ENCODE measurements at places on chromosomes 7 and 10.
A peak's percentile ranks its signal among the peaks of the same experiment; 100 is the strongest.

DNA sequence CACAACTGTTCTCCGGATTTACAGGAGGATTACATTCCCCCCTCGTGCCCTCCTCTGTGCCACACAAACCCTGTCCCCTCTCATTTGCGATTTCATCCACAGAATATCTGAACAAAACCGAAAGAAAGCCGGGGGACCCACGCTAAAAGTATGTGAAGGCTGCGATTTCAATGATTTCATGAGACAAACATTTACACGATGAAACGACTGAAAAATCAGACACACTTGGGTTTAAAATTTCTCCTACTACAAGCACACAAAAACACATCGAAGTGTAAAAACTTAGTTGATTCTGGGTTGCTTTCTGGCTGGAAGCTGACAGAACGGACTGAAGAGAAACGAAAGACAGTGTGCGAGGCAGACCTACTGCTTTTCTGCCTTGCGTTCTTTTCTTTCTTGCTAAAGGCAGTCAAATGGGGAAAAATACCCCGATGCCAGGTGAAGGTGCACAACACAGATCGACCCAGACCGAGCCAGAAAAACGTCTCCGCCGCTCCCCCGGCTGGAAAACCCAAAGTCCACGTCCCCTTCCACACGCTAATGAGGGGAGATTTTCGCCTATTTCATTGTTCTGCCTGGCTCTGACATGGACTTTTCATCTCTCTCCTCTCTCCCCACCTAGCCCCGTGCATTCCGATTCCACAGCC, 1.2 kb downstream of the HIPK2 start:
- no peak for DNase-seq

GRCh38 chr10:11197266-11197712, 179.6 kb downstream of the CELF2 start:
- peak; percentile 5 for DNase-seq

DNA sequence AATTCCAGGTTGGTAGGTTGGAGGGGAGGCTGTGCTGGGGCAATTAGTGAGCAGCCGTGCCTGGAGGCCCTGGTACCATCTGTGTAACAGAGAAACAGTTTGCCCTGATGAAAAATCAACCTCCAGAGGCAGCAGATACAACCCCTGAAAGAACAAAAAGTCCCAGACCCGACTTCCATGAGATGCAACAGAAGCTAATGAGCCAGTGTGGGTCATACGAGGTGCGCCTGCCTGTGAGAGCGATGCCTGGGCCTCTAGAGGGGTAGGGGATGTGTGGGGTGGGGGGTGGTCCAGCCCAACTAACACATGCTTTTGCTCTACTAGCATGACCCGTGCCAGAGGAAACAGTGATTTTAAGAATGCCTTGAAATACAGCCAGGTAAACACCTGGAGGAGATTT, 39.3 kb downstream of the CELF2 start:
- no peak for DNase-seq

GRCh38 chr7:107813524-107813923, 10.5 kb upstream of the SLC26A3 start:
- DNase-seq, result no peak

GRCh38 chr7:88361357-88361756, 54.7 kb upstream of the STEAP4 start:
- no peak for DNase-seq

DNA sequence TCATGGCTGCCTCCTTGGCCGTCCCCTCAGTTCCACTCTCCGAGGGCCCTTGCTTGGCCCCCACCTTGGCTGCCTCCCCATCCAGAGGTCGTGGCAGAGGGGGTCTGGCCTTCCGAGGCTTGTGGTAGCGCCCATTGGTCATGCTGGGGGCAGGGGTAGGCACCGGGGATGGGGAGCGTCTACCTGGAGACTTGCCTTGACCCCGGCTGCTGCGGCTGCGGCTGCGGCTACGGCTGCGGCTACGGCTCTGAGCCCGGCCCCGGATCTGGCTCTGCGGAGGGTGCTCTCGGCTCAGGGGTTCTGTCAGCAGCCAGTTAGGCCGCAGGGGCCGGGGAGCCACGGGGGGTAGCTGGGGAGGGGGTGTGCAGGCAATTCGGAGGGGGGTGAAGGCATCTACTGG, 10.7 kb downstream of the LZTS2 start:
- DNase-seq, result no peak

GRCh38 chr7:70805360-70805759, 326.6 kb upstream of the GALNT17 start:
- no peak for DNase-seq

DNA sequence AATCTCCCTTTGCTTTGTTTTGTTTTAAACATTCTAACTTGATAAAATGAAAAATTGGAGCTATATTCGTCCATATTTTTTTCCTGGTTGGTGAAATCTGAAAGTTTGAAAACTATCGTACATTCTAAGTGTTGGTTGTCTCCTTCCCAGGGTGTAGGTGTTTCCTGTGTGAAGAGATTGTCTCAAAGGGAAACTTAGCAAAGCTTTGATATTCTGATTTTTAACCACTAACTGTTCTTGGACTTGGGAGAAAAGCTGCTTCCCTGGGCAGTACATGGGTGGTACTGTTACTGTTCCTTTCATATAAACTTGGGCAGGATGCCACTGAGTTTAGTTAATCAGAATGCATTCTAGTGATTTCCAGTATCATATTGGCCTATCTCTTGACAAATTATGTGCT, 253.5 kb upstream of the LRGUK start:
- no peak for DNase-seq

DNA sequence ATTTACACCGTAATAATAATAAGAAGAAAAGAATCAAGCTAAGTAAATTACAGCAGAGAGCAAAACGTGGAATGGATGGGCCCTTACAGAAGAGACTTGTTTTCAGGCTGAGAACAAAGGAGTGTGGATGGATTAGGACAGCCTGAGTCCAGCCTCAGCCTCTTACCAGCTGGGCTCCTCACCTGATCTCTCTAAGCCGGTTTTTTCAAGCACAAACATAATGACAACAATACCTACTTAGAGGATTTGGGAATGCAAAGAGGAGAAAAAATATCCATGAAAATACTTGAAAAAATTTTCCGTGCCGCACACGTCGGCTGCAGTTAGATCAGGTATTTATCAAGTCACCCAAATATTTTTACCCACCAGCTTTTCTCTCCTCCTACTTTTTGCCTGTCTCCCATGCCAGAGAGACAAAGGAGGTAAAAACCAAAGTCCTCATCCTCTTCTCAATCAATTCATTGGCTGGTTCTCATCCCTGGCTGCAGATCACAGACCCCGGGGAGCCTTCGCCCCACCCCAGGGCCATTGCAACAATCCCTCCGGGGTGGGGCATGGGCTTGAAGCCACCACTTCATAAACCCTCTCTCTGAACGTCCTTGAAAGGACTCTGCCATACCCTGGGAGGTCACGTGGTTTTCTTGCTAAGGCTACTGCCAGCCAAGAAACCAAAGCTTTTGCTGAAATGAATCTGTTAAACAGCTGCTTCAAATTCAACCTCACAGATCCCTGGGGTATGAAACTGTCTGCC, 29.7 kb upstream of the GTF2I start:
- DNase-seq, result no peak

DNA sequence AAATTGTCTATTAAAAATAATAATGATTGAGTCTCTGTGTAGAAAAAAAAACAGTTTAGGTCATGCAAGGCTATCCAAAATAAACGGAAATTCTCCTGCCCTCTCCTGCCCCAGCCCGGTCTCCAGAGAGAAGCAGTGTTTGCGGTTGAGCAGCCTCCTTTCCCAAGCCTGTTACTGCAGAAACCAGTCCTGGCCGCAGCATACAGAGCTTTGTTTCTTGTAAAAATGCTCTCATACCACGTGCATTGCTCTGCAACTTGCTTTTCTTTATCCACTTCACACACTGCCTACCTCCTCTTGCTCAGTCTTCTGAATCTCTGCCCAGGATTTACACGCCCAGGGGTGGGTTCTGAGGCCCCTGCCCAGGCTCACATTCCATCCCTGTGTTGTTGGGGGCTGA, 34.4 kb upstream of the CUL1 start:
- DNase-seq, result no peak

- peak; percentile 32 for DNase-seq
Observed at GRCh38 chr10:123879606-123880257, 11.9 kb downstream of the CPXM2 start.

DNA sequence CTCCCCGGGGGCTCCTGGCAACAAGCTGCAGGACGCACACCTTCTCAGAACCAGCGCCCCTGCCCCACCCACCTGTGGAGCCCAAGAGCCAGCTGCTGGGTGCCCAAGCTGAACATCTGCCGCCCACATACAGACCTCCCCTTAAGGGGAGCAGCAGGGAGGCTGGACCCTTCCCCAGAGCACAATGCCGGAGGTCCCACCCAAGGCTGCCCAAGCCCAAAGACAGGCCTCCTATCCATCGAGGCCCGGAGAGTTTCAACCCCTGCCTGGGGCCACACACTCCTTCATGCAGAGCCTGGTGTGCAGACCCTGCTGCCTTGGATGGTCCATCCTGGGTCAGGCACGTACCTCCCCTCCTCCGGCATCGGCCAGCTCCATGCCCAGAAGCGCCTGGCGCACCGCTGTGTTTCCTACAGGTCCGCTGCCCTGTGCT, 48.7 kb downstream of the VIPR2 start:
- peak; percentile 50 for DNase-seq

DNA sequence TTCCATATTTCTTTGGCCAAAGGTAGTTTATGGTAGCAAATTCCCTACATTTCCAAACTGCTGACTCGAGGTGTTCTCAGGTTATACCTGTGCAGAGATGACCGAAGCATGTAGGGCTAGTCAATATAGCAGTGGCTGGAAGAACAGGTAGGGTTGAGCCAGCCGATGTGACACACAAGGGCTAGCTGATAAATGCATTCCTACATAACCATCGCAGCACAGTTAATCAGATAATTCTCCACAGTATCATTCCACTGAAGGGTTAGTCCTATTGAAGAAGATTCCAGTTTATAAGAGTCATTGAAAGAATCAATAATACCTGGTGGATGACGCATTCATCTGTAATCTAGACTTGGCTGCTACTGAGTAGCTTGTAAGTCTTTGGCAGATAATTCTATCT, 220.0 kb downstream of the KIF20B start:
- DNase-seq, result peak; percentile 46

- DNase-seq, result no peak
Observed at GRCh38 chr10:6532321-6532720, 47.8 kb downstream of the PRKCQ start.

- DNase-seq, result no peak
Observed at GRCh38 chr10:69673521-69673920, 43.5 kb downstream of the FAM241B start.

- no peak for DNase-seq
Observed at GRCh38 chr7:53504914-53505313, 469.5 kb downstream of the POM121L12 start.

GRCh38 chr7:88002617-88003016, 68.6 kb downstream of the ADAM22 start:
- DNase-seq, result no peak

GRCh38 chr10:51302316-51302715, 228.0 kb downstream of the PRKG1 start:
- DNase-seq, result no peak

DNA sequence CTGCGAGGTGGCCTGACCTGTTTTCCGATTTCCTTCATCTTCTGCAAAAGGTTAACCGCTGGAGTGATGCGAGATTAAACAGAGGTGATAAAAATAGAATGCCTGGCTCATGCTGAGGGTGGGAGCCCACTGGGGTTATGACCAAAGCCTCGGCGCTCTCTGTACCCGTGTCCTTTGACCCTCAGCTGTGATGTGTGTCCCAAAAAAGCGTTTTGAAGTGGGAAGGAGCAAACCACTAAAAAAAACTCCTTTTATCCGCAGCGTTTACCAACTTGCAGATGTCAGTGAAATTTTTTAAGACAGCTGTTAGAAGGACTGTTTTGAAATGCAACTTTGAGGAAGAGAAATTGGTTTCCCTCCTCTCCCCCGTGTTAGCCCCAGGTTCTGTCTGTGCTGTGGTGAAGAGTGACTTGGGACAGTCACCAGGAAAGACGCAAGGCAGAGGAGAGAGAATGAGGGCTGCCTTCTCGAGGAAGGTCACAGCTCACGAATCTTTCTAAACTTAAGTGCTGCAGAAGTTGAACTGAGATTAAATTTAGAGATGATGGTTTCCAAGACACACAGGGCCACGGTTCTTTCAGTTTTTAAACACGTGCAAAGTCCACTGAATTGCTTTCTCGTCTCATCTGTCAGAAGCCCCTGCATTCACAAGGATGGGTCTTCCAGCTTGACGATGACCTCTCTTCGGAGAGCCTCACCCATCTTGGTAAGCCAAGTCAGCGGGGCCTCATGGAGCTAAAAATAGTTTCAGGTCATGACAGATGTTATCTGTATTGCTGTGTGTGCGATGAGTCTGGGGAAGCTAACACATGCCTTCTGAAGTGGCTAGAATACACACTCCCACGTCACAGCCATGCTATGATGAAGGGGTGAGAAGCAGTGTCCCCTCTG, 27.6 kb downstream of the AMZ1 start:
- DNase-seq, result no peak

DNA sequence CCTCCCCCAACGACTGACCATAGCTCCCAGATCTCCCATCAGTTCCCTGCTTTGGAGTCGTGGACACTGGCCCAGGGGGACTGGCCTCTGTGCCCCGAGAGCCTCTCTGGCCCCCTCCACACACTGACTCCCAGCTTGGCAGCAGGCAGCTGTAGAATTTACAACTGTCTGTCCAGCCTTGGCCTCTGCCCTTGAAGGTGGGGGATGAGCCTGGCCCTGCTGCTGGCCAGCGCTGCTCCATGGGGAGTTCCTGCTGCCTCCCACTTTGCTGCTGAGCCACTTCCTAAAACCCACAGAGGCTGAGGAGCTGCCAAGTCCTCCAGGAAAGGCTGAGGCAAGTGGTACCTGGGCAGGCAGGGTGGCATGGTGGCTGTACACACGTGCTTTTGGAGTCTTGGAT, 147.1 kb downstream of the WDR11 start:
- no peak for DNase-seq

DNA sequence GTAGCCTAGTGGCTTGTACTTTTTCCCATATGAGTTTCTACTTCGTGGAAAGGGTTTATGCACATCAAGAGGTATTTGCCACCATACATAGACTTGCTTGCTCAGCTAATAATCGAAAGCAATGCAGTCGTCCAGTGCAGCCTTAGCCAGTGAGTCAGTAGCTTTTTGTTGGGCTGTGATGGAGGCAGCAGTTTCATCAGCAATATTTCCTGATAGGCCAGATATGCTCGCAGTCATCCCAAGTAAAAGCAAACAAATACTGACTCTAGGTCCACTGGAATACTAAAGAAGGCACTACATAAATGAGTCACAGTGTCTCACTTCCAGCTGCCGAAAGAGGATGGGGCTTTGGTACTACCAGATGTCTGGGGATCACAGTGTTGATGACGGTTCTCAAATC, 2.1 kb upstream of the BNIP3 start:
- DNase-seq, result no peak

Data from islet precursor cell (in vitro differentiated cells).